NCI-H1417 treated with DMSO at 0.1 percent for 48 hours (cell line): ENCODE measurements at places on chromosomes 16 and 17.

DNA sequence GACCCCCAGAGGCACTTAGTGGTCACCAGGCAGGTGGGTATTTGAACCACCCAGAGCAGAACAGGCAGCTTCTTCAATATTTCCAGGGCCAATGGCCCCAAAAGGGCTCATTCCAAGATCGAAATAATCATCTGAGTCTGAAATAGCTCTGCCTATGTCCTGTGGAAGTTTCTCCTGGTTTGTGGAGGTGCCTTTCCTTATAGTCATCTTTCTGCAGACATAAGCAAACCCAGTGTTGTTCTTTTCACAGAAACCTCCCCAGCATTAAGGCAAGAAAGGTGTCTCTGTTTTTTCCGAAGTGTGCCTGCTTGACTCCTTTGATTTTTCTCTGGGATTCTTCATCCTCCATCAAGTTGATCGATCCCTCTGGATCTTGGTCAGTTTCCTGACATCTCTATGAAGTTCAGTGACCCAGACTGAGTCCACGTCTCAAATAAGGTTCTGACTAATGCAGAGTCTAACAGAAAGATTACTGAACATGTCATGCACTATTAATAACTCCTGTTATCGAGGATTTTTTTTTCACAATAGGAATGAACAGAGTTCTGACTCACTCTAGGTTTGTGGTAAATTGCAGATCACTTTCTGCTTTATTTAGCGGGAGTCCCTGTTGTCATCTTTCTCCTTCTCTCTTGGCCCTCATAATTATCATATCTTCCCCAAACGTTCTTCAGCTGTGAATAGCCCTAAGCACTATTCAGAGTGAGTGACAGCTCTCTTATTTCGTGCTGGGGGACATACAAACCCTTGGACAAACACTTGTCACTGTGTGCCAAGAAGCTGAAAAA lies 1.5 kb downstream of the LRRC3C start:
- no peak for DNase-seq

GRCh38 chr17:76140661-76141211 lies 309 bp downstream of the FOXJ1 start:
- no peak for DNase-seq

DNA sequence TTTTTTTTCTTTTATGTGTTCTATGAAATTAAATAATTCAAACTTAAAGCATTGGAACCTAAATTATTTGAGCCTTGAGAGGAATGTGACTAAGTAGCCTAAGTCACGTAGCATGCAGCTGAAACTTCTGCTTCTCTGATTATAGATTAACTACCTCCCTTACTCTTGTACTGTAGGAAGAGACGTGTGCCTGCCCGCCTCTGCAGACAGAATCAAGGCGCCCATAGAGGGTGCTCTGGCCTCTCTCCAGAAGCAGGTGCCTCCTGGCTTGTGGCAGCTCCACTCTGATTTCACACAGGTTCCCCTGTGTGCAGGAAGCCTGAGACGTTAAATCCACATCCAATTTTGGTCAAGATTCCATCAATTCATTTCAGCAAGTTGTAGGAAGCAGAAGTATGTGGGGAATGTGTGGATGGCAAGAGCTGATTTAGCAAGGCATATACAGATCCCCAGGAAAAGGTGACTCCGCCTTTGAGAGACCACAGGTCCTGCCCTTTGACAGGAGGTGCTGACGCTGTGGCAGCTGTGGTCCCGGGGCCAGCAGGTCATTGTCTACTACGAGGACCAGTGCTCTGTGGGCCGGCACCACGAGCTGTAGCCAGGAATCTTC lies 1418.8 kb downstream of the CDH11 start:
- DNase-seq, result no peak

DNA sequence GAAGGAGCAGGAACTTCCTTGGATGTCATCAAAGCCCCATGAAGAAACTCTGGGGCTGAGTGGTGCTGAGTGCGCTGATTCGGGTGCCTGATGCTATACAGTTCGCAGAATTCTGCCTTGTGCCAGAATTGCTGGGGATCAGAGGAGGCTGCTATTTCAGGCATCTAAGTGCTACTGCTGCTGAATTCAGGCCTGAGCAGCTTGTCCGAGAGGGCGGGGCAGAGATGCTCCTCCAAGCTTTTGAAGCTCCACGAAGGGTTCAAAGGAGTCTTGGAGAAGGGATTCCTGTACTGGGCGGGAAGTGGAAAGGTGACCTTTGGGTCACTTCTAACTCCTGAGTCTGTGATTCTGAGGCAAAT lies 227.8 kb downstream of the CCDC182 start:
- no peak for DNase-seq

DNA sequence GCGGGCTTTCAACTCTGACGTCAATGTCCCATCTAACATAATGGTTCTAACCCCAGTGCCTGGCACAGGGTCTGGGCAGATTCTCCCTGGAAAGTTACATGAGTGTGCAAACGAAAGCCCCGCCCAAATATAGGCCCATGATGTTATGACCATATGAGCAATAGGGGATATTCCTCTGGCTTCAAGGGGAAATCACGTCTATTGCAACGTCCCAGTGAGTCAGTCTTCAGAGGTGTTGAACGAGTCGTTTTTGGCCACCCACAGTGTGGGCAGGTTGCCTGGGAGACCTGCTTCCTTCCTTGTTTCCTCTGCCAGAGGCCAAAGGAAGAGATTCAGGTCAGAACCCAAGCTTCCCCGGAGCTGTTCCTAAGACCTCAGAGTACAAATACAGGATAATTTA lies 30.3 kb downstream of the PIK3R5 start:
- no peak for DNase-seq

- no peak for DNase-seq
Observed at GRCh38 chr17:49035470-49036269, 38.5 kb downstream of the IGF2BP1 start.

DNA sequence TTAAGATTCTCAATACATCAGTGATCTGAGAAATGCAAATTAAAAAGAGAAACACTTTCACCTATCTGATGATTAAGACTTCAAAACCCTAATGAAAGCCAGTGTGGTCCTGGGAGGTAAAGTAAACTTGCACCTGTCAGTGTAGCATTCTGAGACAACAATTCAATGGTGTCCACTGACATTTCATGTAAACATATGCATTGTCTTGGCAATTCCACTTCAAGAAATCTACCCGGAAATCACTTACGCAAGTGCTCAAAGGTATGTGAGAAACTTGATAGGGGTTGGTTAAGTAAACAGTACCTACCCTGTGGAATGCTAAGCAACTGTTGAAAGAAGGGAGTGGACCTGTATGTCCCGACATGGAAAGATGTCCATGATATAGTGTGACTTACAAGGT lies 2.1 kb downstream of the ST6GALNAC1 start:
- no peak for DNase-seq

DNA sequence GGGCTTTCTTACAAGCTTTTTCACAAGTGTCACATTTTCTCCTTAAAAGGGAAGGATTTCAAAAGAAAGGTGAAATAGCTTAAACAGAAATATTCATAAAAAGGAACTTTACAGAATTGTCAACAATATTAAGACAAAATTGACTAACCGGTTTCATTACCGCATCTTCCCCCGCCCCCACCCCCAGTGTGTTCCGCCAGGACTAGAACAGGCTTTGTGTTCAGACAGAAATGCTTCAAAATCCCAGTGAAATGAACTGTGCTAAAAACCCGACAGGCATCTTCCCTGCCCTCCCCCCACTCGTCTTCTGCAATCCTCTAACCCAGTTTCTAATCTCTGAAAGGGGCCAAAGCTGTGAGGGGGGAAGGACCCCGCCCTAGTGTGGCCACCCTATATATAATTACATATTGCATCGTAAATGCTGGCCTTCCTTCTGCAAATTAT lies 990 bp upstream of the ROGDI start:
- no peak for DNase-seq

DNA sequence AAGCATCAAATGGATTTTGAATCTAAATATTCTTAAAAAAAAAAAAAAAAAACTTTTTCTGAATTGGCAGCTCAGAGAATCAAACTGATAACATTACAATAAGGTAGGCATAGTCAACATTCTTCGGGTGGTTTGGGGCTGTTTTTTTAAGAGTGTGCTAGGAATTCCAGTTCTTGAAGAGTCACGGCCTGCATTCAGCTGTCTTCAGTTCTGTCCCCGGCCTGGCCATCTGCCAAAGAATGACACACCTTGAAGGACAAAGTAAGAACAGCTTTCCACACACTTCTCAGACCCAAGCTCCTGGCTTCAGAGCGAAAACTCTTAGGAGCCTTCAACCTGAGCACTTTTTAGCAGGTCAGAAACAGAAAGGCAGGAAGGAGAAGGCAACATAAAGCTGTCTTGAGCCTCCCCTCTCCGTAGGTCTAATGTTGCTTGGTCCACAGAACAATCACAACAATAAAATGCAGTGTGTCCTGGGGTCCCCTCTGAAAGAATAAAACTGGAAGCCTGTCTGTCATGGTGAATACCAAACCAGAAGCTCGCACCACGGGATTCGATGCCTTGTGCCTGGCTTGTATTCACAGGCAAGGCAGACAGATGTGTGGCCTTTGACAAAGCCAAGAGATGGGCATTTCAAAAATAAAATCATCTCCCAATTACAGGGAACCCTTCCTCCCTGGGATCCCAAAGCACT lies 524.4 kb upstream of the ZFHX3 start:
- no peak for DNase-seq

DNA sequence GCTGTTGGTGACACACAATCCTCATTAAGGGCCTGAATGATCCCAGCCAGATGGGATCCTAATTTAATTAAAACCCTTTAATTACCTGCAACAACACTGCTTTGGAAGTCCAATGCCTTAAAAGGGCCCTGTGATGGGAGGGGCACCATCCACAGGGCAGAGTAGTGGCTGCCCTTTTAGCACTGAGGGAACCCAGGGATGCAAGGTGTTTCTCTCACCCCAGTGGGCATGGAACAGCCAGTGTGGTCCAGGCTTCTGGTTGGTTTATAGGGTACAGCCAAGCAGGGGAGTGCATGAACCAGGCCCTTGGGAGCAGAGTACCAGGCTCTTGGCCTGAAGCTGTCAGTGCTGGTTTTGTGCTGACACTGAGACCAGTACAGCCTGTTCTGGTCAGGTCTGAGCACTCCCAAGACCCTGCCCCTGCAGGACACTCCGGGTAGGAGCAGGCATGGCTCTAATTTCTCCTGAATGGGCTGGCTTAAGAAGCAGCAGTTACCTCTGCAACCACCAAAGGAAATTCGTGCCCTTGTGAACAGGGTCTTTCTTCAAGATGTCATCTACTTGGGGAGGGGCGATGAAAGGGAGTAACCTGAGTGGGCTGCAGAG lies 9.9 kb downstream of the NXPH3 start:
- no peak for DNase-seq

- DNase-seq, result no peak
Observed at GRCh38 chr16:10538583-10538982, 41.8 kb downstream of the EMP2 start.

GRCh38 chr17:63279498-63280230 lies 166.4 kb downstream of the CYB561 start:
- DNase-seq, result no peak

GRCh38 chr17:19346351-19347255 lies 15.9 kb downstream of the B9D1 start:
- DNase-seq, result no peak

DNA sequence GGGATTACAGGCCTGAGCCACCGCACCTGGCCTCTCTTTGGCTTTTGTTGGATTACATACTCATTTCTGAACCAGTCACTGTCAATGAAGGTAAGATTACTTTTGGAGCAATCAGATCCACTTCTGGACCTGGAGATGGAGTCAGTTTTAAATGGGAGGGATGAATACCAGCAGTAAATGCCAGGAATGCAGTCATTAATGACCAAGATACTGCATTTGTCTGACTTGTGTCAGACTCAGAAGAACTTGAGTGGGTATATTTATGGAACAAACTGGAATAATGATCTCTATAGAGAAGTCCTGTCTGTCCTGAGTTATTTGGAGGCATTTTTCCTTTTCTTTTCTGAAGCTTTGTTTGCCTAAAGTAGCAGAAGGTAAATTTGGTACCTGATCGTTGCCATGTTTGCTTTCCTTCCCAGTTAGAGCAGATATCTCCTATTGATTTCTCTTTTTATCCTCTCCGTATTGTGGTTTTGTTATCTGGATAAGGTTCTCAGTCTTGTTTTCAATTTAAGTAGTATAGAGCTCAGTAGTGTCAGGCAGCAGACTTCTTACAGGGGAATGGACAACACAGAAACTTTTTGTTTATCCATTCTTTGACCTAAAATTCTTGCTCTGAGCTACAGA lies 10.7 kb downstream of the NLK start:
- no peak for DNase-seq

DNA sequence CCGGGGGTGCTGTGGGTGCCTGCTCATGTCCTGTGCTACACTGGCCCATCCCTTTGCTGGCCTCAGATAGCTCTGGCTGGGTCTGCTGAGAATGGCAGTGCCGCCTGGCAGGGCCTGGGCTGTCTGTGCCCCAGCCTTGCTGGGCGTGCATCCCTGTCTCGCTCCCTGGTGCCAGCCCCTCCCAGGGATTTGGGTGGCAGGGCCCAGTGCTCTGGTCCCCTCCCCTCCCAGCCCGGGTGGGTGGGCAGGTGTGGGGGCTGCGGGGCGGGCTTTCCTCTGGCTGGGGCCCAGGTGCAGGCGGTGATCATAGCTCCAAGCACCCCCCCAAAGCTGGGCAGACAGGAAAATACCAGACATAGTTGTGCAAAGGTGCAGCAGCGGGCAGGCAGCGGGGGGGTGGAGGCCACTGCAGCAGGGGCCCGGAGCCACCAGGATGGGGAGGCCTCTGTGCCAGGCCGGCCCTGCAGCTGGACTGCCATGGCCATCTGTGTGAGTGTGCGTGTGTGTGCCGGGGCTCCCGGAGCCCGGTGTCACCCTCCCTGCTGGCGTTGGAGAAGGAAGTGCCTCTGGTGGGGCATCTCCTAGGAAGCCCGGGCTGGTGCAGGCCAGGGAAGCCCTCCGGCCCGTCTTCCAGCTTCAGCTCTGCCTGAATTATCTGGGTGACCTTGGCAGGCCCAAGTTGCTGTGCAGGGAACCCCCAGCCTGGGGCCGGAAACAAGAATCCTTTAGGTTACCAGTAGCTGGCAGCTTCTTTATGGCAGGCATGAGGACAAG lies 7.4 kb downstream of the GLIS2 start:
- DNase-seq, result no peak

GRCh38 chr17:4877089-4877488 lies 22.2 kb upstream of the C17orf107 start:
- no peak for DNase-seq

DNA sequence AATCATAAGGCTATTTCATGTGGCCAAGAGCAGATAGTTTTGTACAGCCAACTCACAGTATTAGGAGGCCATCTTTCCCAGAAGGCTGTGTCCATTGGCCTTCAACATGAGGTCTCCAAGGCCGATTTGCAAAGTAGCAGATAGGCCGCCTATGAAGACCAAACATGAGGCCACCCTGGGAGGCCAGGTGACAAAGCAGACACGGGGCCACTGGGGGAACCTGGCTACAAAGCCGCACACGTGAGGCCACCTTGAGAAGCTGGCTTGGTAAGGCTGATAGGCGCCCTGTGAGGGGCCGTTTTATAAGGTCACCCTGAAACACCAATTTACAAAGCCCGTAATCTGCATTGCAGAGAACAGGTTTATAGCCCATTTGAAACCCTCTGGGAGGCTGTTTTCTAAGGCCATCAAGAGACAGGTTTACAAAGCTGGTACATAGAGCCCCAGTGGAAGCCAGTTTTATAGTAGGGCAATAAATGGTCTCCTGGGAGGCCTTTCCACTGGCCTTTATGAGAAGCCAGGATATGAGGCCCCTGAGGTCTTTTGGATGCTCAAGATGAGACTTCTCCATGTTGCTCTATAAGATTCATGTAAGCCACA lies 4.9 kb downstream of the KDM8 start:
- no peak for DNase-seq
